ENCODE measurements at places on chromosomes 2 and 18.

GRCh38 chr18:52945552-52945951 is 605.6 kb downstream of the DCC start:
- no peak for DNase-seq

DNA sequence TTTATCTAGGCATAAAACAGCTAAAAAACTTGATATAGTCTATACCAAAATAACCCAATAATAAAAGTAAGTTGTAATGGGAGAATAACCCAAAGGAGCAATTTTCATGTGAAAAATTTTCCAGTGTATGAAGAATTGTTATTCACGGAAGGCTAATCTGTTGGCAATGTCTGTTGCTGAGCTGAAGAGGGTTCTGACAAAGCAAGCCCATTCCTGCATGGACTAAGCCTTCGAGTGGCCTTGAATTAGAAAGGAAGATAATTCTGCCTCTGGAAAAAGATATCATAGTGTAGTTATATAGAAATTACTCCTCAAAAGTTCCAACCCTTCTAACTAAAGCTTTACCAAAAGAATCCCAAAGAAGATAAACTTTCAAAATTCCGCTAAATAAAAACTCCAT is 101.5 kb downstream of the MAP2 start:
- no peak for DNase-seq

DNA sequence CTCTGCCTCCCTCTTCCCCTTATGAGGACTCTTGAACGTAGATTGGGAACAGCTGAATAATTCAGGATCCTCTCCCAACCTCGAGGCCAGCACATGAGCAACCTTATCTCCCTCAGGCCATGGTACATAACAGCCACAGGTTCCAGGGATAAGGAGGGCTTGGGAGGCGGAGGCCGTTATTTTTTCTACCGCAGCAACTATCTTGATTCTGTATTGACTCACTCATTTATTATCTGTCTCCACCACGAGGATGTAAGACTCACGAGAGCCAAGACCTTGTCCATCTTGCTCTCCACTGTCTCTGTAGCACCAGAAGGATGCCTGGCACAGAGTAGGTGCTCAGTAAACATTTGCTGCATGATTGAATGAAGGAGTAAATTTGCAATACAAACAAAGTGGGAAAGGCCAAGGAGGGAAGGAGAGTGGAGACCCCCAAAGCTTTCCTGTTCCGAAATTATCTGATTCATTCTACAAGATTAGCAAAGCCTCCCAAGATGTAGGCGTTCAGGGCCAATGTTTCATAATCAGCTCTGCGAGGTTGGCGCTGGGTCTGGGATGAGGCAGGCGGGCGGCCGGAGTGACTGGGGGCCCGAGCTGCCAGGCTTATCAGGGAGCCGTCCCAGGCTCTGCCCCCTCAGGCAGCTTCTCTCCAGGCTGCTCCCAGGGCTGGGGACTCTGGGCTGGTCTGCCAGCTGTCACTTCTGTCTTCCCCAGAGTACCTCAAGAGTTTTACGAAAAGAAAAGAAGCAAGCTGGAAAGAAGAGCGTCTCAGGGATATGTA is 31.6 kb downstream of the INPP5D start:
- no peak for DNase-seq

- no peak for DNase-seq
These were observed 70.0 kb upstream of the CABLES1 start for GRCh38 chr18:23065234-23065806.

- DNase-seq = no peak
These were observed 228.9 kb downstream of the CELF4 start for GRCh38 chr18:37336568-37337285.

- DNase-seq = no peak
These were observed 68.9 kb downstream of the PRPF40A start for GRCh38 chr2:152648336-152648735.

GRCh38 chr2:164697688-164698461 is 76.6 kb upstream of the GRB14 start:
- DNase-seq = no peak

GRCh38 chr2:38122344-38122743 is 46.4 kb upstream of the CYP1B1 start:
- no peak for DNase-seq

- DNase-seq = no peak
These were observed 1.2 kb downstream of the CABLES1 start for GRCh38 chr18:23136326-23137096.

DNA sequence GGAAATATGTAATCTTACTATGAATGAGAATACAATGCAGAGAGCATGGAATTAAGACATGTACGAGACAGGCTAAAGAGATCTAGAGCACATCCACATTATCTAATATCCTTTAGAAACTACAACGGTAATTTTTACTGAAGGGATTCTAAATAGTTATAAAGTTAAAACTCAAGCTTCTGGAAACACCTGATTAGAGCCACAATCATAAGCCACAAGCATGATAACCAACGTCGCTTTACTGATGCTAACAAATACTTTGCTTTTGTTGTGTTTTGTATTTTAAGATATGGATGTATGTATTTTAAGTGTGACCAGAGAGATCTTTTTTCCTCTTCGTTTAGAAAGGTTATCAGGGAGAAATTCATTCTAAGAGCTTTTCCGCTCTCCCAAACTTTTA is 44.0 kb upstream of the STK17B start:
- DNase-seq = no peak

DNA sequence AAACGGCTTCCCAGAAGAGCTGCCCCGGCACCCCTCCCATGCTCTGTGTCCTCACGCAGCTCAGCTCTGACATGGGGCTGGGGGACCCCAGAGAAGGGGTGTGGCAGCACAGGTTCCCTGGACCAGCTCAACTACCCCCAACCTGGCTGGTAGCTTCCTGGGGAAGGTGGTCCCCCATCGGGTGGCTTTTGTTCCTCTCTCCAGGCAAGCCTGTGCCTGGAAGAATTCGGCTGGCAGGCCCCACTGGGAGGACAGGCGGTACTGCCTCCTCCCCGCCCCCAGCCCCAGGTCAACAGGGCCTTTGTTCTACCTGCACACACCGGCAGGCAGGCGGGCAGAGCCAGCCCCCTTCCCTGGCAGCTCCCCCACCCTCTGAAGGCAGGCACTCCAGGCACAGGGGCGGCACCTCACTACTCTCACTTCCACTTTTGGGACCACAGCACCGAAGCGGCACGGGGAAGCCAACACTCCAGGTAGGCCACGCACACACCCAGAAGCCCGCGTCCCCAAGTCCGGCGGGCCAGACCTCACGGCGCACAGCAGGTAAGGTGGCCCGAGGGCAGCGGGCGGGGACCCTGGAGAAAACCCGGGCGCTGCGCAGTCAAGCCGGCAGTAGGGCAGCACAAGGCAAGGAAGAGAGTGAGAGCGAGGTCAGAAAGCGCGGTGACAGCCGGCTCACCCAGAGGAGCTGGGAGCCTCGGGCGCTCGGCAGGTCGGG is 1.3 kb downstream of the HS6ST1 start:
- DNase-seq = no peak

- no peak for DNase-seq
These were observed 541.5 kb downstream of the CNTNAP5 start for GRCh38 chr2:124566518-124566970.

- no peak for DNase-seq
These were observed 681.0 kb downstream of the KCNJ3 start for GRCh38 chr2:155379494-155379893.

GRCh38 chr2:30673127-30673526 is 134.1 kb downstream of the CAPN13 start:
- DNase-seq = no peak

GRCh38 chr2:20443276-20443920 is 3.5 kb upstream of the RHOB start:
- DNase-seq = no peak

DNA sequence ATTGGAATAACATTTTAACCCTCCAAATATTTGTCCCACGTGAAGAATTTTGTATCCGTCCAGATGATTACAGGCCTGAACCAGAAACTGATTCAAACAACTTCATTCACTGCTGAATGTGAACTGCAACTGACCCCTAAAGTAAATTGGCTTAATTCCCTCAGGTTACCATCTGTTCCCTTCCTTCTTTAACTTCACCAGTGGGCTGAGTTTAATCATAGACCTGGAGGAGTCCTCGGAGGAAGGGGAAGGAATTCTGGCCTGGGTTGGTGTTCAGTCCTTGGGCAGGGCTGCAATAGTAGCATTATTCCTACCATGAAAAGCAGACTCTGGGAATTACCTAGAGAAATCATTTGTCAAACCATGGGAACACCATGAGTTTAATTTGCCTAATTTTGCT is 207.4 kb downstream of the TMEM247 start:
- DNase-seq = no peak

DNA sequence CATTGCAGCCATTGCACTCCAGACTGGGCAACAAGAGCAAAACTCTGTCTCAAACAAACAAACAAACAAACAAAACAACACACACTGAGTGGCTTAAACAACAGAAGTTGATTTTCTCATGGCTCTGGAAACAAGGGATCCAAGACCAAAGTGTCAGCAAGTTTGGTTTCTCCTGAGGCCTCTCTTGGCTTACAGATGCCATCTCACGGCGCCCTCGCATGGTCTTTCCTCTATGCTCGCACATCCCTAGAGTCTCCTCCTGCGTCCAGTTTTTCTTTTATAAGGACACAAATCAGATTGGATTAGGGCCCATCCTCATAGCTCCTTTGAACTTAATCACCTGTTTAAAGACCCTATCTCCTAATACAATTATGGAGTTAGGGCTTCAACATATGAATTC is 133.4 kb upstream of the LRRTM1 start:
- DNase-seq = no peak

GRCh38 chr2:71154798-71155197 is 24.4 kb downstream of the MPHOSPH10 start:
- DNase-seq = no peak

DNA sequence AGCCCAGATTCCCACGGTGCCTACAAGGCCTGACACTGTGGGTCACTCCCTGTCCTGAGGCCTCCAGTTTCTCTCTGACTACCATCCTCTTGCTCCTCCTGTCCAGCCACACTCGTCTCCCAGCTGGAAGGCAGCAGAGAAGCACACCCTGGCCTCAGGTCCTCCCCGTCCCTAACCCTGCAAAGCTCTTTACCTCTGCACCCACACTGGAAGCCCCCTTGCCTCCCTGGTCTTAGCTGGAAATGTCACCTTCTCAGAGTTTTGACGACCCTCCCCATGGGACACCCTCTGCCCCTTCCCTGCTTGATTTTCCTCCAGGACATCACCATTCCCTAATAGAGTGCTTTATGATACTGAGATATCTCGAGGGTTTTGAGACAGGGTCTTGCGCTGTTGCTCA is 10.6 kb downstream of the RNU2-63P start:
- no peak for DNase-seq

- DNase-seq = no peak
These were observed 276.1 kb upstream of the CYP26B1 start for GRCh38 chr2:72423756-72424155.

- no peak for DNase-seq
These were observed 1118.3 kb upstream of the DDX18 start for GRCh38 chr2:116696223-116696622.

DNA sequence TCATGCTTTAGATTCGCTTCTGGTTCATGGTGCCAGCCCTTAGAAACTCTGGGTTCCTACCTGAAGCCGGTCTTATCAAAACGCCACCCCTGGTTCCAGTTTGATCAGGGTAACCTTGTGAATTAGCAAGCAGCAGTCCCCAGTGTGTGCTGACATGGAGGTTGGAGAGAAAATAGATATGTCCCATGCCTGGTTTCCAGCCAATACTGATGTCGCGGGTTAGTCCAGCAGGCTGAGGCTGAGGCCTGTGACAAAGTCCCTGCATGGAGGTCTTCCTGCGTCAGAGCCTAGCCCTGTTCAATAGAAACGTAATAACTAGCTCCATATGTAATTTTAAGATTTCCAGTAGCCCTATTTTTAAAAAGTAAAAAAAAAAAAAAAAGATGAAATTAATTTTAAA is 28.2 kb downstream of the LPIN1 start:
- DNase-seq = no peak

DNA sequence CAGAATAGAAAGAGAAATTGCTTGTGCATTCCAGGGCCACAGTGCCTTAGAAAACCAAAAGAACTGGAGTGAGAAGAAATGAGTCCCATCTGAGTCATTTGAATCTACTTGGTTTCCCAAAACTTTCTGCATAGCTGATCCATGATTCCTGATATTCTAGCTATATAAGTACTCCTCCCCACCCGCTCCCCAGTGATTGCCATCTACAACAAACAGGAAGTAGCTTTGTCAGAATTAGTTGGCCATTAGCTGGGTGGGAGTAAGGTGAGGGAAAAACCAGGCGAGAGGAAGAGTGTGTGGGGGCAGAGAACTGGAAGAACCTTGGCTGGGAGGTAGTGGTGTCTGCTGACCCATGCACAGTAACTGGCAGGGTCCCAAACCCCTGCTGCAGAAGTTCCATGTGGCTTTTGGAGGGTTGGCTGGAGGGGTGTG is 122.1 kb downstream of the ACAA2 start:
- DNase-seq = no peak

- no peak for DNase-seq
These were observed 4.3 kb downstream of the IMPA2 start for GRCh38 chr18:11985586-11985985.

DNA sequence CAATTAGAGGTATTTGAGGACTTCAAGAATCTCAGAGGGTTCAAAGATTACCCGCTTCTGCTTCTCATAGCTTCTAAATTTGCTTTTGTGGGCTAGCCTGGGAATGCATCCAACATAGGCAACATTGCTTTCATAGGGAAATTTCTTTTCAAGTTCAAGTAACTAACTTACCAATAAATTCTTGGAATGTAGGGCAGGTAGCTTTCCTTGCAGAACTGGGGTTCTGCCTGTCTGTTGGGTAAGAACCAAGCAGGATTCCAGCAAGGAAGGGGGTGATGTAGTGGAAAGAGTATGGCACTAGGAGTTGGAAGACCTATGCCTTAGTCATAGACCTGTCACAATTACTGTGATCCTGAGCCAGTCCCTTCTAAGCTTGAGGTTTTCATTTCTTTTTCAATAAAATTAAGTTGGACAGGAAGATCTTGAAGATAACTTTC is 164.1 kb downstream of the FHOD3 start:
- no peak for DNase-seq

GRCh38 chr2:142824756-142825155 is 52.7 kb upstream of the KYNU start:
- no peak for DNase-seq

DNA sequence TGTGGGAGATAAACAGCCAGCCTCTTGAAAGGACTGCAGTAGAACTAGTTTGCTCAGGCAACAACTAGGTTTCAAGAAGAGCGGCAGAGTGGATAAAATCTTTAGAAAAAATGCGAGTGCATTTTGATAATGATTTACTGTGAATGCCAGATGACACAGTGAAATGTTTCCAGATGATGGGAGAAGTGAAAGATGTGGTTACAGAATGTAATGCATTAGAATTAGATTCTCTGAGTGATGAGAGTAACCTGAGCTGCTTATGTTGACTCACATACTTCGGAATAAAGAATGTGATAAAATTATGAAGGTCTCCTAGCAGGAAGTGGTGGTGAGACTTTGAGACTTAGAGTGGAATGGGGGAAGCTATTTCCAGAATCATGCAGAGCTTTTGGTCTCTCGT is 184.3 kb downstream of the GULP1 start:
- DNase-seq = no peak

GRCh38 chr2:223989206-223989855 is 32.1 kb downstream of the MRPL44 start:
- DNase-seq = no peak

Data from stimulated activated CD8-positive, alpha-beta memory T cell treated with anti-CD3 and anti-CD28 coated beads, Interleukin-4, amount 100 ng/mL, for 4 hours (primary cell).